ENCODE measurements at places on chromosomes 7 and 10. TPM values are rescaled to one million over a fixed set of nuclear protein-coding genes. Genes with fewer than 3 reads are reported as not detected.

The DGKI gene
- not detected for total RNA-seq

GRCh38 chr10:43965918-43966570 lies 317.4 kb upstream of the ZNF32 start:
- H3K4me1 ChIP-seq = peaks cover 7% of the 10 kb centered on the region
- no peak overlapping the region for H3K27ac ChIP-seq
- H3K4me3 ChIP-seq = no peak overlapping the region

- H3K36me3 ChIP-seq = peaks cover under 1% of the 10 kb centered on the region
- no peak overlapping the region for H3K4me3 ChIP-seq
- H3K4me1 ChIP-seq = peaks cover 11% of the 10 kb centered on the region
- DNase-seq = no peak
- H3K27ac ChIP-seq = no peak overlapping the region
Measured at GRCh38 chr10:119203006-119203405, 4.4 kb upstream of the GRK5 start.

The RSU1 gene
- 59.2 TPM for total RNA-seq

The SDK1 gene
- 0.32 TPM for total RNA-seq

DNA sequence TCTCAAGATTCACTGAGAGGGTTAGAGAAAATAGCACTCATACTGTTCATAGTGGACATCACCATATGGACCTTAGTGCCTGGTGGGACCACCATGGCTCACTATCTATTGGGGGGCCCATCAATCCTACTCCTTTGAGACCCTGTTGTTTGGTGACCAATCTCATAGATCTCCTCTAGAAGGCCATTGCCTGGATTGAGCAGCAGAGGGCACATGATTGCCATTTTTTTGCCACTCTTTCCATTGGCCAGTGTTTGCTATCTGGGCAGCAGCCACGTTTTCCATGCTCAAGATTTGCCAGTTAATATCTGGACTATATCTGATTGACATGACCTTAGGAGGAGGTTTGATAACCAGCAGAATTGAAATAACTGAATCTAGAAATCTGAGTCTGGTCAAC lies 244.5 kb downstream of the ITGB1 start:
- no peak overlapping the region for H3K27ac ChIP-seq
- no peaks in the 10 kb centered on the region for H3K36me3 ChIP-seq
- H3K4me3 ChIP-seq = no peak overlapping the region
- no peaks in the 10 kb centered on the region for H3K4me1 ChIP-seq

The TRPV5 gene
- 0.17 TPM for total RNA-seq

DNA sequence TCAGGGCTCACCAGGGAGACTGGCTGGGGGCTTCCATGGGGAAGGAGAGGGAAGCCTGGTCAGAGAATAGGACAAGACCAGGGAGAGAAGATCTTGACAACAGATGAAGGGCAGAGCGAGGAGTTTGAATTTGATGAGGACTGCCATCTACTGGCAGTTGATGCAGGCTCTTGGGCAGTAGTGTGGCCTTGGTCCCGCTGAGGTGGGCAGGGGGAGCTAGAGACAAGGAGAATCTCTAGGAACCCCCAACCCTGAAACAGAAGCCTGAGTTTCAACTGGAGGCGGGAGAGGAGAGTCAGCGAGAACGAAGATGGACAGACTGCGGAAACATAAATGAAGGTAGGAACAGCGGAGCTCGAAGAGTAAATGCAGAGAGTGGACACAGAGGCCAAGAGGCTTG lies 81.0 kb downstream of the PPP1R3C start:
- H3K36me3 ChIP-seq = no peaks in the 10 kb centered on the region
- no peak for DNase-seq
- no peaks in the 10 kb centered on the region for H3K27me3 ChIP-seq

DNA sequence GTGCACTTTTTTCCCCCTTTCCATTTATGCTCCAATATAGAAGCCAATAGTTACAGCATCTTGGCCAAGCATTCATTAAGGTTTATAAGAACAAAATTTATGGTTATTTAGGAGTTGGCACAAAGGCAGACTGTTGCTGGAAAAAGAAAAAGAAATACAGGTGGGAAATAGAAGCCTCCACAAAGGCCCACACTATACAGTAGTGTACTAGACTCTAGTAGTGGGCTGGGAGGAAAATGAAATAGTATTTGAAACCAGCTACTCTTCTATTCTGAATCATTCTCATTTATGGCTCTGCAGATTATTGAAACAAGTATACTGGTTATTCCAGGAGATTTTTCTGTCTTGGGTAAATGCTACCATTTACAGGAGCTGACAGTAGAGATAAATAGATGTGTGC lies 80.9 kb upstream of the CDK6 start:
- H3K27me3 ChIP-seq = no peaks in the 10 kb centered on the region
- DNase-seq = no peak
- no peak overlapping the region for H3K27ac ChIP-seq
- H3K36me3 ChIP-seq = no peaks in the 10 kb centered on the region

GRCh38 chr10:73857446-73857845 lies 16.9 kb downstream of the CAMK2G start:
- H3K4me1 ChIP-seq = peaks cover 5% of the 10 kb centered on the region
- H3K27ac ChIP-seq = no peak overlapping the region
- DNase-seq = no peak
- peaks cover 58% of the 10 kb centered on the region for H3K36me3 ChIP-seq
- H3K27me3 ChIP-seq = no peaks in the 10 kb centered on the region

The ANKRD61 gene
- total RNA-seq = not detected

GRCh38 chr7:149184274-149184673 lies 11.1 kb upstream of the ZNF282 start:
- no peaks in the 10 kb centered on the region for H3K4me1 ChIP-seq
- H3K27me3 ChIP-seq = no peaks in the 10 kb centered on the region
- H3K36me3 ChIP-seq = peaks cover 11% of the 10 kb centered on the region
- H3K4me3 ChIP-seq = no peak overlapping the region
- H3K27ac ChIP-seq = no peak overlapping the region

DNA sequence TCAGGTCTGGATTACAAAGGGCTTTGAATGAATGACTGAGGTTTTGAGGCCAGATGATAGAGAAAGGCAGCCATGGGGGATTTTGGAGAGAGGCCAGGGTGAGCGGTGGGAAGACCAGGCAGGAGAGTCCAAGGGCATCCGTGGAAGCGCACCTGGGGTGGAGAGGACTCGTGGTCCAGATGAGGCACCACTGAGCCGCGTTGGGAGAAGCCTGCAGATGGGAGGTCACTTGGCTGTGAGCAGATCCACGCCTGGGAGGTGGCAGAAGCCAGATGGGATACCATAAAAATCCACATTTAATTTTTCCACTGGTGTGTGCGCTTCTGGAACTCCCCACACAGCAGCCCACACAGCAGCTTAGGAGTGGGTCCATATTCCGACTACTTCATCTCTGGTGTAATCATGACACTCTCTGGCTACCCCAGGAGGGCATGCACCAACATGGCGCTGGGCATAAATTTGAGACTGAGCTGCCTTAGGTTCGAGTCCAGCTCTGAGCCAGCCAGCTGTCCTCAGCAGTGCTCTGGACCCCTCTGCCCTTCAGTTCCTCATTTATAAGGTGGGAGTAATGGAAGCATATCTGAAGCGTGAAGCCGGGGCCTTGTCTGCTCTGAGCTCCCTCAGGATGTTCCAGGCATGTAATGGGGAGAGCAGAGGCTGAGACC lies 90.2 kb upstream of the FAM20C start:
- H3K4me3 ChIP-seq = no peak overlapping the region
- H3K27ac ChIP-seq = no peak overlapping the region
- DNase-seq = no peak

DNA sequence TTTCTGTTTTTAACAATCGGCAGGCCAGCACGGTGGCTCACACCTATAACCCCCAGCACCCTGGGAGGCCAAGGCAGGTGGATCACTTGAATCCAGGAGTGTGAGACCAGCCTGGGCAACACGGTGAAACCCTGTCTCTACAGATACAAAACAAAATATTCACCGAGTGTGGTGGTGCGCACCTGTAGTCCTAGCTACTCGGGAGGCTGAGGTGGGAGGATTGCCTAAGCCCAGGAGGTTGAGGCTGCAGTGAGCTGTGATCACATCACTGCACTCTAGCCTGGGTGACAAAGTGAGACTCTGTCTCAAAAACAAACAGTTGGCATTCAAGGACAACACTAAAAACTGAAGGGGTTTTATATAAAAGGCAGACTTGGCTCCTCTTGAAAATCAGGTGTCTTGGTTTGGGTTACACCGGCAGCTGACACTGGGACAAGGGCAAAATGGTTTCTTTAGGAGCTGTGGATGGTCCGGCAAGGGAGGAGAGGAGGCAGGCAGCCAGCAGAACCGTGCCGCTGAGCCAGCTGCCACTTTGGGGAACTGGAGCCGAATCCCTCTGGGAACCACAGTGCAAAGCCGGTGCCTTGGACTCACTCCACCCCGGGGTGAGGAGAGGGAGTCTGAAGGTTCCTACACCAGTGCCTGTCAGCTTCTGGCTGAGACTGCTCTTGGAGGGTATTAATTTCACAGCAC lies 52.6 kb downstream of the CHST3 start:
- no peak overlapping the region for H3K27ac ChIP-seq
- H3K27me3 ChIP-seq = peaks cover 4% of the 10 kb centered on the region
- no peaks in the 10 kb centered on the region for H3K36me3 ChIP-seq
- H3K4me1 ChIP-seq = peaks cover 4% of the 10 kb centered on the region

DNA sequence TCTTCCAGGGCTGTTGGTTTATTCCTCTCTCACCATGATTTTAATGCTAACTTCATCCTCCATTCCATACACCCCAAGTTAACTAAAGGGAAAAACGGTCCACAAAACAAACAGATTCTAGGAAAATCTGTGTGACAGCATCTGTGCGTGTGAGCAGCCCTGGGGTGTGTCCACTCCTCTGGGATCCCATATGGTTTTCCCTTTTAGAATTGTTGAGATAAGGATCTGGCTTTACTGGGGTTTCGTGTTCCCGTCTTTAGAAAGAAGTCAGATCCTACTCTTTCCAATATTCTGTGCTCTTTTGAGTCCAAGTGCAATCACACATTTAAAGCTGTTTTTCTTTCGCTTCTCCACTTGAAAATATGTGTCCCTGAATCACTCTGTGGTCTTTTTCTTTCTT lies 257.1 kb downstream of the KLF6 start:
- no peak for DNase-seq
- no peak overlapping the region for H3K4me3 ChIP-seq
- no peaks in the 10 kb centered on the region for H3K27me3 ChIP-seq
- H3K4me1 ChIP-seq = no peaks in the 10 kb centered on the region

The SPDYE9 gene
- total RNA-seq = not detected

The SFTPA1 gene
- not detected for total RNA-seq

DNA sequence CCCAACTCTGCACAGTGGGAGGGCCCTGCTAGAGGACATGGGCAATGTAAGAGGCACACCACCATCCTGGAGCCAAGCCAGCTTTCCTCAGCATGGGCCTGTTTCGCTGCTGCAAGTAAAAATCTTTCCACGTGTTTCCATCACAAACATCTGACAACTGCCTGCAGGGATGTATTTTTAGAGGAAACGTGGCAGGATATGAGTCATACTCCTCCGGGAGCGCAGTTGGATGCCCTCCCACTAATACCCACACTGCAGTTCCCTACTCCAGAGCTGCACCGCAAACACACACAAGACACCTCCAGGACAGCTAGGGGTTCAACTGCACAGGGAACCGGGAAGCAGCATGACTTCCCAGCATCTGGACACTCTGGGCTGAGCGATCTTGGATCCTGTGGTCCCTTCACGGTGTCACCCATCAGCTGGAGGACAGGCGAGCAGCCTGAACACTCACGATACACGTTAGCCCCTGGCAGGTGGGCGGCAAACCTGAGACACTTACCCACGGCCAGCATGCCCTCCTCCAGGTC lies 26.1 kb downstream of the PLAC9 start:
- no peak overlapping the region for H3K4me3 ChIP-seq
- peaks cover 96% of the 10 kb centered on the region for H3K36me3 ChIP-seq
- no peaks in the 10 kb centered on the region for H3K4me1 ChIP-seq
- H3K27me3 ChIP-seq = no peaks in the 10 kb centered on the region

GRCh38 chr7:81416659-81417058 lies 353.2 kb downstream of the HGF start:
- H3K36me3 ChIP-seq = no peaks in the 10 kb centered on the region
- no peak for DNase-seq
- H3K27me3 ChIP-seq = no peaks in the 10 kb centered on the region
- no peak overlapping the region for H3K4me3 ChIP-seq
- no peak overlapping the region for H3K27ac ChIP-seq
- no peaks in the 10 kb centered on the region for H3K4me1 ChIP-seq

GRCh38 chr10:712089-712488 lies 22.6 kb upstream of the DIP2C start:
- H3K36me3 ChIP-seq = no peaks in the 10 kb centered on the region
- peaks cover 14% of the 10 kb centered on the region for H3K27me3 ChIP-seq
- DNase-seq = no peak
- H3K4me1 ChIP-seq = no peaks in the 10 kb centered on the region
- H3K4me3 ChIP-seq = no peak overlapping the region

The CTAGE4 gene
- total RNA-seq = not detected

GRCh38 chr7:149838992-149839408 lies 825 bp downstream of the ZNF862 start:
- peak overlapping the region; percentile 27 for H3K27ac ChIP-seq
- peaks cover 2% of the 10 kb centered on the region for H3K36me3 ChIP-seq
- no peak for DNase-seq
